ENCODE measurements at places on chromosomes 2 and 18. TPM values are rescaled to one million over a fixed set of nuclear protein-coding genes. Genes with fewer than 3 reads are reported as not detected.

- H3K27me3 ChIP-seq = no peaks in the 10 kb centered on the region
- no peak for DNase-seq
- H3K4me3 ChIP-seq = no peak overlapping the region
- no peak overlapping the region for H3K27ac ChIP-seq
- peaks cover 48% of the 10 kb centered on the region for H3K36me3 ChIP-seq
Measured at GRCh38 chr2:201220102-201220570, 37.2 kb downstream of the CASP10 start.

The REEP1 gene
- 0.71 TPM for total RNA-seq

The FAM117B gene
- 8.3 TPM for total RNA-seq

GRCh38 chr2:203462308-203462707 lies 72.8 kb downstream of the RAPH1 start:
- H3K4me1 ChIP-seq = peaks cover 4% of the 10 kb centered on the region
- no peak overlapping the region for H3K27ac ChIP-seq
- no peaks in the 10 kb centered on the region for H3K27me3 ChIP-seq
- H3K4me3 ChIP-seq = no peak overlapping the region
- H3K36me3 ChIP-seq = no peaks in the 10 kb centered on the region

- no peak overlapping the region for H3K4me3 ChIP-seq
- no peak overlapping the region for H3K27ac ChIP-seq
- DNase-seq = no peak
- no peaks in the 10 kb centered on the region for H3K36me3 ChIP-seq
- H3K27me3 ChIP-seq = peaks cover 3% of the 10 kb centered on the region
Measured at GRCh38 chr2:119673796-119674195, 5.2 kb upstream of the TMEM177 start.

- no peak for DNase-seq
- H3K4me3 ChIP-seq = no peak overlapping the region
- H3K4me1 ChIP-seq = no peaks in the 10 kb centered on the region
Measured at GRCh38 chr2:19963386-19963785, 26.5 kb downstream of the WDR35 start.

- H3K4me1 ChIP-seq = peaks cover 13% of the 10 kb centered on the region
- no peak overlapping the region for H3K4me3 ChIP-seq
- DNase-seq = no peak
Measured at GRCh38 chr2:218188528-218188927, 21.8 kb upstream of the CXCR1 start.

DNA sequence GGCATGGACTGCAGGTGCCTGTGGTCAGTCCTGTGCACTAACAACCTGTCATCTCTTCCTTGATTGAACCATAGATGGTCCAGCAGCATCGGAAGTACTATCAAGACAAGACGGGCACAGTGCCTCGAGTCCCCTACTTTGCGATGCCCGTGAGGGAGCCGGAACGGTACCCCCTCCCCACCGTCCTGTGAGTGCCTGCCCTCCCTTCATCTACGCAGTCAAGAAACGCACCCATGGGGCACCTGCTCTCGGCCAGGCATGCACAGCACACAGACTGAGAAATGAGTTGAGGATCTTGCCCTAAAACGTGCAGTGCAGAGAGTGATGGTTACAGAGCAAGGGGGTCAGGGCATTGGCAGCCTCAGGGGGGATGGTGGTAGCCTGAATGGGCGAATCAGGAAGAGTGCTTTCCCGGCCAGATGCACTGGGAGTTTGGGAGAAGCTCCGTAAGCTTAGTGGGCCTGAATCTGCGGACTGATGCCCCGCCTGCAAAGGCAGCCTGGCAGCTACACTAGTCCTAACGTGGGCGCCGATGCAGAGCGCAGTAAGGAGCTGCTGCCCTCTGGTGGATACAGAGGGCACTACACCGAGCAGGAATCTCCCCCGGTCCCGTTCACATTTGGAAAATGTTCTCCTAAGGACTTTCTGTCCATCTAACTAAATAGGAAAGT lies 63.6 kb downstream of the CIB4 start:
- no peak overlapping the region for H3K27ac ChIP-seq
- DNase-seq = peak; percentile 42
- H3K4me1 ChIP-seq = no peaks in the 10 kb centered on the region
- no peaks in the 10 kb centered on the region for H3K36me3 ChIP-seq
- H3K4me3 ChIP-seq = no peak overlapping the region

DNA sequence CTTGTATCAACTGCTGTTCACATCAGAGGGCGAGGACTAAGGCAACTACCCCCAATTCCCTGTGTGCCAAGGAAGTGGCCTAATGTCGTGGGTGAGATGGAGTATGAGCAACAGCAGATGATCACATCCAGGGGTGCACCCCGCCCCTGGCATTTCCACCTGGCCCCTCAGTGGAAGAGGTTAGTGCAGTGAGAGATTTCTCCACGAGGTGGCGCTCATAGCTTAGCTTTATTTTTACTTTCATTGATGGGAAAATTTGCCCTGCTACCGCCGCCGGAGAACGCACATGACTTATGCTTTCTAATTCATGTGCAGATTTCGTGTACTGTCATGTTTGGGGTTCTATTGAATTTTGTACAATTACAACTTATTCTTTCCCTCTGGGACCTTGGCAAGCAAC lies 470.6 kb upstream of the MEX3C start:
- H3K4me1 ChIP-seq = peaks cover 1% of the 10 kb centered on the region
- H3K27me3 ChIP-seq = no peaks in the 10 kb centered on the region
- H3K36me3 ChIP-seq = no peaks in the 10 kb centered on the region
- peak; percentile 24 for DNase-seq
- no peak overlapping the region for H3K4me3 ChIP-seq

- no peak overlapping the region for H3K4me3 ChIP-seq
- no peaks in the 10 kb centered on the region for H3K27me3 ChIP-seq
- peak overlapping the region; percentile 63 for H3K27ac ChIP-seq
- peaks cover 32% of the 10 kb centered on the region for H3K4me1 ChIP-seq
Measured at GRCh38 chr2:112065966-112066365, 10.9 kb downstream of the TMEM87B start.

- no peaks in the 10 kb centered on the region for H3K36me3 ChIP-seq
- no peak overlapping the region for H3K27ac ChIP-seq
- H3K27me3 ChIP-seq = peaks cover 5% of the 10 kb centered on the region
Measured at GRCh38 chr2:224073676-224074075, 34.6 kb upstream of the SERPINE2 start.

GRCh38 chr2:44230378-44230777 lies 44.9 kb upstream of the SLC3A1 start:
- H3K27me3 ChIP-seq = no peaks in the 10 kb centered on the region
- no peak overlapping the region for H3K4me3 ChIP-seq
- peaks cover 11% of the 10 kb centered on the region for H3K36me3 ChIP-seq
- peaks cover 2% of the 10 kb centered on the region for H3K4me1 ChIP-seq

- H3K27ac ChIP-seq = no peak overlapping the region
- no peaks in the 10 kb centered on the region for H3K36me3 ChIP-seq
- peaks cover 1% of the 10 kb centered on the region for H3K27me3 ChIP-seq
- H3K4me3 ChIP-seq = no peak overlapping the region
- DNase-seq = no peak
Measured at GRCh38 chr18:76712511-76713140, 109.7 kb upstream of the ZNF236 start.

The UGT1A4 gene
- total RNA-seq = not detected

The TIA1 gene
- 113 TPM for total RNA-seq

The SERPINB8 gene
- 19.0 TPM for total RNA-seq

The MGAT4A gene
- 44.6 TPM for total RNA-seq

GRCh38 chr2:223203971-223204929 lies 152.3 kb downstream of the KCNE4 start:
- H3K4me1 ChIP-seq = no peaks in the 10 kb centered on the region
- H3K27ac ChIP-seq = no peak overlapping the region
- no peak overlapping the region for H3K4me3 ChIP-seq
- H3K36me3 ChIP-seq = no peaks in the 10 kb centered on the region
- no peak for DNase-seq

GRCh38 chr2:25714740-25715139 lies 41.4 kb upstream of the DTNB start:
- H3K27me3 ChIP-seq = peaks cover 8% of the 10 kb centered on the region
- no peak for DNase-seq
- H3K4me3 ChIP-seq = no peak overlapping the region

DNA sequence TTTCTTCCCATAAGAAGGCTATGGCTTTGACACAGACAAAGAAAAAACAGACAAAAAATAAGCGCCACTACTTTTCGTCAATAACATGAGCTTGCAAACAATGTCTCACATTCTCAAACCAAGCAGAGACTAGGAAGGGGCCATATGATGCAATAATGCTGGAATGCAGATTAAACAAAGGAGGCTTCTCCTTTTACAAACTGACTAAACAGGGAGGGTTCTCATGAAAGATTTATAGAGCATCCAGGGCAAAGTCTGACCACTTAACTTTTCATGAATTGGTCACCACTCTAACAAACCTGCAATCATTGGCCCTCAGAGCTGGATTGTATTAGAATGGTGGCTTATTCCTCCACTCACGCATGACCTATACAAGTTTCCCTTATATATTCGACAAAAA lies 663.3 kb upstream of the CHAC2 start:
- no peak overlapping the region for H3K4me3 ChIP-seq
- H3K27ac ChIP-seq = no peak overlapping the region
- H3K27me3 ChIP-seq = no peaks in the 10 kb centered on the region
- no peaks in the 10 kb centered on the region for H3K36me3 ChIP-seq
- no peaks in the 10 kb centered on the region for H3K4me1 ChIP-seq
- no peak for DNase-seq

The PREB gene
- 82.6 TPM for total RNA-seq

The PRSS56 gene
- not detected for total RNA-seq

DNA sequence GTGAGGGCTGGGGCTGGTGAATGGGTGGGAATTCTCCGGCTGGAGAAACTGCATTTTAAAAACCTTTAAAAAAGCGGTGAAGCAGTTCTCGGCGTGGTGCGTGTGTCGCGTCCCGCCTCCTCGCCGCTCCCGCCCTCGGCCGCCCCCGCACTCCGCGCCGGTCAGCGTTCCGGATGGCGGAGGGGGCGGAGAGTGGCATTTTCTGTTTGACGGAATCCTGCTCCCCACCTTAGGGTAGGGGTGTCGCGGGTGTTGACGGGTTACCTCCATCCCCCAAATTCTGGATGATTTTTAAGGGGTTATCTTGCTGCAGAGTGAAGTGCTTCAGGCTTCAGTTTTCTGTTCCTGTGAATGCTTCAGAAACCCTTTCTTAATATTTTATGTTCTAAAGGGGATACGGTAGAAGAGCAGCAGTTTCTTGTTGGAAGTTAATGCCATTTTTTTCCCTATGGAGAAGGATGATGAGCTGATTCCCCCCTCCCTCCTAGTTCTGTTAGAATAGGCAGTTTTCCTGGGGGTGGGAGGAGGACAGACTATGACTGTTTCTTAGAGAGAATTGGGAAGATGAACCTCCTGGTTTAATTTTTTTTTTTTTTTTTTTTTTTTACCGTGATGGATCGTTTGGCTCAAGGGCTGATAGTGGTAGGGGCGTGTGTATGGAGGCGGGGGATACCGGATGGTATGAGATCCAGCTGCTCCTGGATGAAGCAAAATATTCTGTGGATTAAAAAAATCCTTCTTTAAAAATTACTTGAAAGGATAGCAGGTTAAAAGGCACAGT lies 756 bp downstream of the ABI2 start:
- DNase-seq = peak; percentile 35
- H3K4me1 ChIP-seq = peaks cover 25% of the 10 kb centered on the region
- peaks cover 3% of the 10 kb centered on the region for H3K36me3 ChIP-seq
- H3K27me3 ChIP-seq = peaks cover 1% of the 10 kb centered on the region
- peak overlapping the region; percentile 89 for H3K4me3 ChIP-seq

The ANTXR1 gene
- not detected for total RNA-seq

DNA sequence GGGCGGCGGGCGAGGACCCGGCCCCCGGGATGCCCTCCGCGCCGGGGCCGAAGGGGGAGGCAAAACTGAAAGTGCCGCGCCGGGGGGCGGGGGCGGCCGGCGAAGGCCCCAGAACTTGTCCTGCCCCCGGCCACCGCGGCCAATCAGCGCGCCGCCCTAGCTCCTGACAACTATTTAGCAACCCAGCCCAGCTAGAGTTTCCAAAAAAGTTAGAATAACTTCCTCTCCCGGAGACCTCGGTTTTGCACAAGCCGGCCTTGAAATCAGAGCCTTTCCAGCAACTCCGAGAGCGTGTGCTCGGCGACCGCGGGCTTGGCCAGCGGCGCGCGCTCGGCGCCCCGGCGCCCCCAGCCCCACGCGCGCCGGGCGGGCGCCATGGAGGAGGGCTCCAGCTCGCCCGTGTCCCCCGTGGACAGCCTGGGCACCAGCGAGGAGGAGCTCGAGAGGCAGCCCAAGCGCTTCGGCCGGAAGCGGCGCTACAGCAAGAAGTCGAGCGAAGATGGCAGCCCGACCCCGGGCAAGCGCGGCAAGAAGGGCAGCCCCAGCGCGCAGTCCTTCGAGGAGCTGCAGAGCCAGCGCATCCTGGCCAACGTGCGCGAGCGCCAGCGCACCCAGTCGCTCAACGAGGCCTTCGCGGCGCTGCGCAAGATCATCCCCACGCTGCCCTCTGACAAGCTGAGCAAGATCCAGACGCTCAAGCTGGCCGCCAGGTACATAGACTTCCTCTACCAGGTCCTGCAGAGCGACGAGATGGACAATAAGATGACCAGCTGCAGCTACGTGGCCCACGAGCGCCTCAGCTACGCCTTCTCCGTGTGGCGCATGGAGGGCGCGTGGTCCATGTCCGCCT lies at the start of gene TWIST2:
TWIST2 (plus strand) TSS at position 245 of the 850 bp plus-strand sequence; CDS start at position 376, 131 bp downstream.
- no peaks in the 10 kb centered on the region for H3K4me1 ChIP-seq
- no peak for DNase-seq
- peaks cover 55% of the 10 kb centered on the region for H3K27me3 ChIP-seq
- H3K4me3 ChIP-seq = no peak within 1 kb of the TSS
- H3K36me3 ChIP-seq = no peaks in the 10 kb centered on the region
- no peak within 1 kb of the TSS for H3K27ac ChIP-seq

DNA sequence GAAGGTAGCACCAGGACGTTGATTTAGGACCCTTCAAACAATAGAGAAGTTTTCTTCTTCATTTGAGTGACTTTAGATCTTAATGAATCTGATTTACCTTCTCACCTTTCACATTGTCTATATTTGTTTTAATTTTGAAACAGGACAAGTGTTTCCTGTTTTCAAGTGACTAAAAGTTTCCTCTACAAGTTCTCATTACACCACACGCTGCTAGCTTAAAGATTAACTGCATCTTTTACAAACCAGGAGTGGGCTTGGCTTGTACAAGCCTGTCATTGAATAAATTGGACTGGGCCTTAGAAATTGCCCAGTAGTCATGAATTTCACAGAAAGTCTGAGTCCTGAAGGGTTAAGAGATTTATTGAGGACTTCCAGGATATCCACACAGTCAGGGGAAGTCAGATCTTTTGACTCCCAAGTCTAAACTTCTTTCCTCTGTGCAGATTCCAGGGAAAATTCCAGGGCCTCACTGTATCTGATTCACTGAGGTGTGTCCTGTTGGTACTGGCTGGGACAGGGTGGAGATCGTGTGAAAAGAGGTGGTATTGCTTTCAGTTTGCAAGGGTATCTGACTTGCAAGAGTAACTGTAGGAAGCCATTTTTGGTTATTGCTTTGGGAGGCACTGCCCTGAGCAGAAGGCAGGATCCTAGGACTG lies 3.4 kb downstream of the SGPP2 start:
- H3K4me1 ChIP-seq = peaks cover 38% of the 10 kb centered on the region
- H3K27ac ChIP-seq = peak overlapping the region; percentile 61
- DNase-seq = no peak
- H3K4me3 ChIP-seq = no peak overlapping the region
- peaks cover 15% of the 10 kb centered on the region for H3K27me3 ChIP-seq

GRCh38 chr2:65043001-65043400 lies 13.2 kb upstream of the CEP68 start:
- peaks cover 20% of the 10 kb centered on the region for H3K4me1 ChIP-seq
- H3K27me3 ChIP-seq = no peaks in the 10 kb centered on the region
- no peak overlapping the region for H3K27ac ChIP-seq
- H3K36me3 ChIP-seq = peaks cover 45% of the 10 kb centered on the region

- no peaks in the 10 kb centered on the region for H3K36me3 ChIP-seq
- no peak overlapping the region for H3K4me3 ChIP-seq
- no peaks in the 10 kb centered on the region for H3K4me1 ChIP-seq
- DNase-seq = no peak
- no peaks in the 10 kb centered on the region for H3K27me3 ChIP-seq
Measured at GRCh38 chr2:52454962-52455361, 1312.6 kb upstream of the CHAC2 start.

All from activated T-helper 2 cell treated with anti-CD3 and anti-CD28 coated beads, Interferon-gamma antibody, Interleukin-2, Interleukin-4, amounts not matched to agents 10 μg/mL and 5 μg/mL and 100 μg/mL, durations not matched to agents 14 hours and 24 hours and 36 hours (primary cell).